ENCODE measurements at places on chromosomes 3 and 15.
A peak's percentile ranks its signal among the peaks of the same experiment; 100 is the strongest.

GRCh38 chr3:104596054-104596453, 770.7 kb upstream of the ALCAM start:
- DNase-seq = no peak

DNA sequence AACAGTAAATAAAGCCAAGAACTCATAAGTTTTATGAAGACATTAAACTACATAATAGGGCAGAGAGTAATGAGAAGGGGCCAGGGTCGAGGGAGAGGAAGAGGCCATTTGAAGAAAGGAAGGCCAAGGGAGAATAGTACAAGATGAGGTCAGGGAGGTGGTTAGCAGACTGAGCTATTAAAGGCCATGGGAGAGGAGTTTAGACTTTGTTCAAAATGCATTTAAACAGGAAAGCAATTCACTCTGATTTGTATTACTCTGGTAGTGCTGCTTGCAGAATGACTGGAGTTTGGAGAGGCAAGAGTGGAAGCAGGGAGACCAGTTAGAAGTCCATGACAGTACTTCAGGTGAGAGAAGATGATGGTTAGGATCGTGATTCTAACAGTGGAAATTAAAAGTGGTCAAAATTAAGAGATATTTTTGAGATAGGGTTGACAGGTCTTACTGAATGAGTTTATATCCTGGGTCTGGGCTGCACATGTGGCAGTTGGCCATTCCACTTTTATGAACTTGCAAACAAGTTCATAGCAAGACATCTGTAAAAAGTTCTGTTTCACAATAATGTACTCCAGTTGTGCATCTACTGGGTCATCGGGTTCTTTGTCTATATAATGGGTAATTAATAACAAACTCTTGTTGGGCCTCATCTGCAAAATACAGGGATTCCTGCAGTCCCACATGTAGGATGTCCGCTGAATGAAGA, 16.3 kb downstream of the PPP2R3A start:
- no peak for DNase-seq

DNA sequence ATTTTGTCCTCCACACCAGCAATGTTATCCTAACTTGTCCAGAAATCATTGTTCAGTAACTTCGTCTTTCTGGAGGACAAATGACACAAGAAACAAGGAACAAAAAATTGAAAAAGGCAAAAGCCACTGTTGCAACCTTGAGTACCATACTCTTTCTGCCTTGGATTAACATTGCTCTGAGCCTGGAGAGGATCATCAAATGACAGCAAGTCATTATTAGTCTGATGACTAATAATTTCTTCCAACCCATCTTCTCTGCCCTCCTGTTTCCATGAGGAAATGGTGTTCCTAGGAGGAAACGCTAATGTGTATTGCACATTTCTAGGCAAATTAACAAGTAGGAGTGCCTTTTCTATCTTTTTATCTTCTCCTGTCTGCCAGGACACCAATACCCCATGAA, 153.9 kb downstream of the PCCB start:
- DNase-seq = no peak

DNA sequence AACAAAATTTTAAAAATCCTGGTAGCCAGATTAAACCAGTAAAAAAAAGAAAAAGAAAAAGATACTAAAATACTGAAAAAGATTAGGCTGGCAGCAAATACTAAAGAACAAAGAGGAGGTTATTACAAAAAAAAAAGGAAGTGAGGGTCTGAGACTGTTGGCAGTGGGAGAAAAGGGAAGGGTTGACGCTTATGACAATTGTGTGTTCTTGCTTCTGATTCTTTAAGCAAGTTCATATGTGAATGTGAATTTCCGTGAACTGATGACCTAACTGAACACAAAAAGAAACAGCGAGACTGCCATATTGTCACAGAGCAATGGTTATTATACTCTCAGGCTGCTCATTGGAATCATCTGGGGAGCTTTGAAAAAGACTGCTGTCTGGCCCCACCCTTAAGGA, 56.5 kb downstream of the ATP13A4 start:
- DNase-seq = no peak

DNA sequence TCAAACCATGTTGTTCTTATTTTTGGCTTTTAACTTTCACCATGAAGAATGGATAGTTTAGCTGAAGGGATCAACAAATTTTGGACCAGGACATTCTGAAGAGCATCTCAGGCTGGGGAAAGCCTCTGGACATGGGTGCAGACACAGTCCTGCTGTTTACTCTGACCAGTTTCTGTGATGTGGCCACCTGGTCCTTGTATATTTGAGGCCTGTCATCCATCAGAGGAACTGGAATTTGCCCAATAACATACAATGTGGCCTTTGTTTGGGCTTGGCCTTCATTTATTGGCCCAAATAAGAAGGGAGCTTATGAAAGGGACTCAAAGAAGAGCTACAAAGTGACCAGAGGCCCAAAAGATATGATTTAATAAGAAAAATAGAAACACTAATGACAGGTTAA, 127.9 kb downstream of the MYRIP start:
- DNase-seq = no peak

GRCh38 chr3:48301800-48302166, 31.7 kb downstream of the SPINK8 start:
- DNase-seq = peak; percentile 4

DNA sequence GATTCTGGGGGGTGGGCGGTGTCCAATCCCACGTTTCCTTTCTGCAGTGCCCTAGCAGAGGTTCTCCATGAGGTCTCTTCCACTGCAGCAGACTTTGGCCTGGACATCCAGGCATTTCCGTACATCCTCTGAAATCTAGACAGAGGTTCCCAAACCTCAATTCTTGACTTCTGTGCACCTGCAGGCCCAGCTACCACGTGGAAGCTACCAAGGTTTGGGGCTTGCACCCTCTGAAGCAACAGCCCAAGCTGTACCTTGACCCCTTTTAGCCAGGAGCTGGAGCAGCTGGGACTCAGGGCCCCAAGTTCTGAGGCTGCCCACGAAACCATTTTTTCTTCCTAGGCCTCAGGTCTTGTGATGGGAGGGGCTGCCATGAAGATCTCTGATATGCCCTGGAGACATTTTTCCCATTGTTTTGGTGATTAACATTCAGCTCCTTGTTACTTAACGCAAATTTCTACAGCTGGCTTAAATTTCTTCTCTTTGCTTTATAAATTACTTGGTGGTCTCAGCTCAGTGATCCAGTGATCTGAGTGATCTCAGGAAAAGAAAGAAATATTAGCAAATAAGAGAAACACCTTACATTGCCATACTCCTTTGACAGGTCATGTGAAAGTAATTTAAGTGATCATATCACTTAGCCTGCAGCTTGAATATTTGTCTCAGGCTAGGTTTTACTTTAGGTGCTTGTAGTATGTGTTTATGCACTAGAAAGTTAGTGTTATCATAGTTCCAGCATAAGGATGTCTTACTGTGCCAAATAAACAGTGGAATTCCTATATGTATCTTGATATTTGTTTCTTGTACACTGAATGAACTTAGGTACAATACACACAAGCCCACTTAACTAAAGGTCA, 3.0 kb downstream of the SNAP23 start:
- DNase-seq = no peak

DNA sequence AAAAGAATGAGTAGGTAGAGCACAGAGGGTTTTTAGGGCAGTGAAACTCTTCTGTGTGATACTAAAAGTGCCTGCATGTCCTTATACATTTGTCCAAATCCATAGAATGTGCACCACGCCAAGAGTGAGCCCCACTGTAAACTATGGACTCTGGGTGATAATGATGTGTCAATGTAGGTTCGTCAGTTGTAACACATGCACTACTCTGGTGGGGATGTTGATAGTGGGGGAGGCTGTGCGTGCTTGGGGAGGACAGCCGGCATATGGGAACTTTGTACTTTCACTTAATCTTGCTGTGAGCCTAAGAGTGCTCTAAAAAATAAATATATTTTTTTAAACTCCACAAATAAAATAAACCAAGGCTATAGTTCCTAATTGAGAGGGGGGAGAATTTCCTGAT, 319.2 kb downstream of the SHQ1 start:
- no peak for DNase-seq

- no peak for DNase-seq
Measured at GRCh38 chr15:89858661-89859458, 34.9 kb downstream of the AP3S2 start.

GRCh38 chr15:59053482-59053881, 51.5 kb upstream of the CCNB2 start:
- DNase-seq = no peak

DNA sequence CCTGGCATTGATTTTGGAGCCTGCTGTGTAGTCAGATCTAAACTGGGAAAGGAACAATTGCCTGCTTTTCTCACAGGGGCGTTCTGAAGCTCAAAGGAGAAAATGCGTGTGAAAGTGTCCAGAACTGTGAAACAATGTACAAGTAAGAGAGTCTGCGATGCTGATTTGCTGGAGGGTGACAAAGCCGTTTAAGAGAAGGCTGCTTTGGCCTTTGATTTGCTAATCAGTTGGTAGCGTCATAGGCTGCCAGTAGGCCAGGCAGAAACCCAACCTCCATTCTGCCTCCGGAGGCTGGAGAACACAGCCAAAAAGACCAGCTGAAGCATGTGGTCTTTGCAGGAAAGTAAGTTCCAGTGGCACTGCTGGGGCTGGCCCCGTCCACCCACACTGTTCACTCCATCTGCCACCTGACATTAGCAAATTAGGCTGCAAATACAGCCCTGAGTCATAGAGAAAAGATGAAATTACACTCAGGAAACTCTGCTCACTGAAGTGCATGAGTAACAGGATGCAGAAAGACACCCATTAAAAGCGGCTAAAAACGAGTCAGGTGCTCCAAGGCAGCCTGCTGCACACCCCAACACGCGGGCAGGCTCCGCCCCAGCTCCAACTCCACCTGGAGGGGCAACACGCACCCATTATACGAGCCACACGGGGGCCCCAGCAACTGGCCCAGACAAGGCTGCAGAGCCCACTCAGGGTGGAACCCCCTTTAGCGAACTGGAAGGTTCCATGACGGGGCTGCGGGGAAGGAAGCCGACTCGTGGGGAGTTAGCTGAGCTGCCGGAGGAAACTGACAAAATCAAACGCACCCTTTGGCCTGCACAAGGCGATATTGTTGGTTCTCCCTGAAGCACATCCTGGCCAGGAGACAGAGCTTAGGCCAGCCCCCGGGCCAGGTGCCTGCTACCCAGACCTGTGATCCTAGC, 31.6 kb downstream of the ZDHHC19 start:
- peak; percentile 82 for DNase-seq

GRCh38 chr15:58058729-58059128, 6.8 kb downstream of the ALDH1A2 start:
- DNase-seq = no peak

DNA sequence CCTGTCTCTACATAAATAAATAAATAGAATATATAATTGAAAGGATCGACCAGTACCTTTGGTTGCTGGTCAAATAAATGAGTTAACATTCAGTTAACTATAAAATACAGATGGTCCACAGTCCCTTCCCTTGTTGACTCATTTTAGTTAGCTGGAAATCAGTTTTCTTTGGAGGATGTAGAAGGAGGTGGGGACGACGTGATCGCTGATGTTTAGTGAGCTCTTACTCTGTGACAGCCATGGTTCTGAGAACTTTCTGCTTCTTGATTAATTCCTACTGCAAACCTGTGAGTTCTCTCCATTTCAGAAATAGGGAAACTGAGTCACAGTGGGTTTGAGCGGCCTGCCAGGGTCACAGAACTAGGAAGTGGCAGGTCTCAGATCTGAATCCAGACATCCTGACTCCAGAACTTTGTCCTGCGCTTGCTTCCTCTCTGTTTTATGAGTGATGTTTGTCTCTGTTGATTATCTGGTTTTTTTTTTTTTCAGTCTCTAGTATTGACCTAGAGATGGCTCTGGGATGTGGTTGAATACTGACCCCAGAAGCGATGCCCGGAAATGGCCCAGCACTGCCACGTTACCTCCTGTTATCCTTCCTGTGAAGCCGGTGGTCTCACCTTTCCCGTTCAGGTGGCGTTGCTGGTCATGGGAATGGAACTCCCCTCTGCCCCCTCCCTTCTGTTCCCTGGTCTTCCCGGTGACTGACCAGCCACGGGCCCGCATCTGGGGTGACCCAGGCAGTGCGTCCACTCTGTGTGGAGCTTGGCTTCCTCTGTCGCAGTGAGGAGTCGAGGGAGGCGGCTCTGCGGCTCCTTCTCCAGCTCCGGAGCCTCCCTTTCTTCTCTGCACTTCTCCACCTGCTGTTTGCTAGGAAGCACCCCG, 18.2 kb downstream of the SYNM start:
- DNase-seq = no peak

DNA sequence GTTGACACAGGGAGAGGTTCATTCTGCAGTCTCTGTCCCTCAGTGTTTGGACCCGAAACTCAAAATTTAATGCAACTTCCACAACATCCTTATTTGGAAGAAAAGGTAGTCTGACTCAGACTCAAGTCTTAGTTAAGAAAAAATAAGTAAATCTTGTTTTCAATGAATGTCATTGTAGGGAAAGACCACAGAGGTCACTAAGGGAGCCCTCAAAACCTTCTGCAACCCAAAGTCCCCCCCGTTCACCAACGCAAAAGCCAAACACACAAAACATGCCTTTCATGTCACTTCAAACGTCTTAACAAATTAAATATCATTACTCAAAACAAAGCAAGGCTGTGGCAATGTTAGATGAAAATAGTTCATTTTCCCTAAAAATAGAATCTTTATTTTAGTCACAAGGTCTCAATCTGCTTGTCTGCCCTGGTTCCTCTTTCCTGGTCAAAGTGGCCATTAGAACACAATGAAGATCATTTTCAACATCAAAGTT, 20.9 kb upstream of the SSUH2 start:
- DNase-seq = no peak

DNA sequence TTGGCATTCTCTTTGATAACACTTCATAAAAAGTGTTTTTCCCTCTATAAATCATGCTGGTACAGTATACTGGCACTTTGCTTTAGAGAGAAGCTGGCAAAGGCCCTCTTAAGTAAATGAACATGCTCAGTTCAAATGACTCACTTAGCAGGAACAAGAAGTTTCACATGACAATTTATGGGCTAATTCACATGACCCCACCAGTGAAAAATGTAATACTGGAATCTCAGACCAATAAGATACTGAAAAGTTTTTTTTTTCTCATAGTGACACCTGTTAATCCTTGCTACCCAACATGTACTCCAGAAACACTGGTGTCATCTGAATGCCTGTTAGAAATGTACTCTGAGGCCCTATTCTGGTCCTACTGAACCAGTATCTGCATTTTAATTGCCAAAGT, 13.9 kb downstream of the BTBD1 start:
- DNase-seq = no peak

- no peak for DNase-seq
Measured at GRCh38 chr3:58104712-58105111, 96.5 kb downstream of the FLNB start.

Measured in activated gamma-delta T cell treated with Interleukin-2 at 50 U/mL for 16 hours (primary cell).